ENCODE measurements at places on chromosomes 2 and 18. TPM values are rescaled to one million over a fixed set of nuclear protein-coding genes. Genes with fewer than 3 reads are reported as not detected.

DNA sequence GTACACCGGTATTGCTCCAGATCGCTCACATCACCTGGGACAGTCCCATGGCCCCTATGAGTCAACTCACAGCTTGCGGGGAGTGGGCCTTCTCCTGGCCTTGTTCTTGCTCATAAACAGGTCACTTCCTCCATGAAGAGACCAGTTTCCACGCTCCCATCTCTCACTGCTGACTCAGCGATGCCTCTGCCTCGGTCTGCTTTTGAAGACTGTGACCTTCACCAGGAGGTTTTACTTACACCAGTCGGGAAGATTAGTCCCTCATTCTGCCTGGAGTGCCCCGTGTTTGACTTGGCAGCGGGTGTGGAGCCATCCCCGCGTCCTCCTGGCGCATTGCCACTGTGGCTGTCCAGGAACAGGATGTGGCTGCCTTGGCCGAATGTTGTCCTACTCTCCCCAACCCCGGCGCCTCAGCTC, 159.8 kb downstream of the RHBDD1 start:
- DNase-seq, result no peak

GRCh38 chr2:26401739-26402541, at the start of gene DRC1:
Gene DRC1, plus strand, starts transcription at chr2:26401920. Its CDS starts 70 bp downstream, at chr2:26401990.
- peak; percentile 49 for DNase-seq

GRCh38 chr2:24618144-24618543, 127.1 kb downstream of the NCOA1 start:
- DNase-seq, result no peak

GRCh38 chr18:21851327-21851961, 110.9 kb downstream of the MIB1 start:
- no peak for DNase-seq

Gene KCNE4
- total RNA-seq, result 0.35 TPM

Gene BOLL
- total RNA-seq, result not detected

Gene CLIP4
- 14.2 TPM for total RNA-seq

Gene OR6B2
- not detected for total RNA-seq
